ENCODE measurements at places on chromosomes 1 and 21.

DNA sequence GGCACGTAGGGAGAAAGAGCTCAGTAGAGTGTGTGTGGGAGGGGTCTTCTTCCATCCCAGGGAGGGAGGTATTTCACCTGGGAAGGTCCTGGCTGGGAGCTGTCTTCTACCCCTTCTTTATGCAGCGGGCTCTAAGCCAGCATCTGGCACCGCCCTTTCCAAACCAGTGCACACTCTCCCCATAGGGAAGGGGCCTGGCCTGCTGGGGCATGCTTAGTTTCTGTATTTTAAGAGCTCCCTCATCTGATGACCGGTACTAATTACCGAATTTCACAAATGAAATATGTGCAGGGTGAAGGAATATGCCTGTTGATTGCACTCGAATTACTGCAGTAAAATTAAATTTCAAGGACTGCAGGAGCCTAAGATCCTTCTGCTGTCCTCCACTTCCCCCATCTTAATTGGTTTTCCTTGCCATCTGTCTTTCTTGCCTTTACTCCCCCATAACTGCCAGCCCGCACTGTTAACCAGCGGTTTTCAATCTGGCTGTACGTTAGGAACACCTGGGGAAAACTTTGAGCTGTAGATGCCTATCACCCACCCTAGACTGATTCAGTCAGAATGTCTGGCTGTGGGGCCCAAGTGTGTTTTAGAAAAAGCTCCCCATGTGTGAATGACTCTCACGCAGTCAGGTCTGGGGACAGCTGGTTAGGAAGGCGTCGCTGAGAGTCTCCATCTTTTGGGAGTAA lies 20.1 kb downstream of the GALNT2 start:
- DNase-seq = no peak

DNA sequence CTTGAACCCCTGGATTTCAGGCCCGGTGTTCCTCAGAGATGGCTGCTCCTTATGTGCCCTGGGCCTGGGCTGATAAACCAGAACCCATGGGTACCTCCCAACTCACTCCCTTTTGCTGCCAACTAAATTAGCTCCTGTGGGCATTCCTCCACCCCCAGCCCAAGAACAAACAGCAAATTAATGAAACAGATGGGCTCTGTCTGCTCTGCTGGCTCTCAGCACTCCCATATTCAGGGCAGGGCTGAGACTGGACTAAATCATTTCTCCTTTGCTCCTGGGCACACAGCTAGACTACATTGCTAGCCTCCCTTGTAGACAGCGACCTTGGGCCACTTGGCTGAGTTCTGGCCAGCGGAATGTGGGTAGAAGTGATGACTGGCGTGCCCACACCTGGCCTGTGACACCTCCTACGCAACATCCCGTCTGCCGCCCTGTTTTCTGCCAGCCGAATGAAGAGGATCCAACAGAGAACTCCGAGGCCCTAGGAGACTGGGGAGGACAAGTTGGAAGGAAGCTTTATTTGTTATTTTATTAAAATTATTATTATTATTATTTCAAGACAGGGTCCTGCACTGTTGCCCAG lies 101.9 kb upstream of the DISP3 start:
- DNase-seq = no peak

DNA sequence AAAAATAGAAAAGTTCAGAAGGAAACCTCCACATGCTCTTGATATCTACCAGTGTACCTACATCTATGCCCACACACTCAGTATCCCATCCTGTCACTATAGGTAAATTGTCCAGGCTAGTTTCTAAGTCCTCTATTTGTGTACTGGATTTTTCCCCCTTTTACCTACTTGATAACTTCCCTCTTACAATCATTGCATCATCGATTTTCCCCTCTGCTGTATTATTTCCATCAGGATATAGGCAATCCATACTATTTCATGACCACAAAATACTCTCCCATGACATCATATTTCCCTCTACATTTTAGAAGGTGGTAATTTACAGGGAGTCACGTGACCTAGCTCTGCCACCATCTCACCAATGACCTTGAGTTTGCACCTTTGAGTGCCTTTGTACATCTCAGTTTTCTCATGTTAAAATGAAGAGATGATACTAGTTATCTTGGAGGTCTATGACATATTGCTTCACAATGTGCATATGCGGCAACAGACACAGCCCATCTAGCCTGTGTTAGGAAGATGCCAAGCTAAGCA lies 88.2 kb downstream of the GDAP2 start:
- no peak for DNase-seq

DNA sequence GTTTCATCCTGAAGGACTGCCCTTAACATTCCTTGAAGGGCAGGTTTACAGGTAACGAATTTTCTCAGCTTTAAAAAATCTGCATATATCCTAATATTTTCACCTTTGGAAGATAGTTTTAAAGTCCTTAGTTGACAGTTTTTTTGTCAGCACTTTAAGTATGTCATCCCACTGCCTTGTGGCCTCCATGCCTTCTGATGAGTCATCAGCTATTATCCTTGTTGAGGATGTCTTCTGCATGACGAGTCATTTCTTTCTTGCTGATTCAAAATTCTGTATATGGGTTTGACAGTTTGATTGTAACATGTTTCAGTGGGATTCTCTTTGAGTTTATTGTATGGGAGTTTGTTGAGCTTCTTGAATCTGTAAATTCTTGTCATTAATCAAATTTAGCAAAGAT lies 500.6 kb downstream of the DISC1 start:
- no peak for DNase-seq

- DNase-seq = no peak
These were observed 502.0 kb downstream of the SMYD3 start for GRCh38 chr1:246005067-246005466.

- DNase-seq = no peak
These were observed 119.7 kb downstream of the APP start for GRCh38 chr21:26050857-26051256.

- DNase-seq = no peak
These were observed 23.0 kb downstream of the LRRC3 start for GRCh38 chr21:44478124-44478800.

DNA sequence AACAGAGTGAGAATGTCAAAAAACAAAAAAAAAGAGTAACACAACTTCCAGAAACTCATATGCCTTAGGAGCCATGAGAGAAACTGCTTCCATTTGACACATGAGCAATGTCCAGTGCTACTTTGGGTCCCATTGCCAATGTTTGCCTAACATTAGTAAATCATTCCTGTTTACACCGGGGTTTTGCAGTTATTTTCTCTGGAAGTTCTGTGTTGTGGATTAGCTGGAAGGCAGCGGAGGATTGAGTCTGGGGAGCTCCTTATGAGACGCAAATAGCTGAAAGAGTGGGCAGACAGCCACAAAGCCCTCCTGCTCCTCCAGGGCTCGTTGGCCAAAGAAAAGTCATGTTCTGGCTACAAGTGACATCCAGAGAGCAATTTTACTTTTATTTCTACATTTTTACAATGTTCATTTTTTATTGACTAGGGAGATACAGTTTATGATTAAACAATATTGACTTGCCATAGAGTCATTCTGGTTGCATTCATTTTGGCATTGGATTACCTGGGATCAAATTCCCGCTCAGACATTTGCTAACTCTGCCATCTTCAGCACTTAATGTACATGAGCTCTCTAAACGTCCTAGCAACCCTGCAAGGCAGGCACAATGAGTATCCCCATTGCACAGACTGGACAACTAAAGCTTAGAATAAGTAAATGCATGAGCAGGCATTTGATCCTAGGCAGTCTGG lies 66.4 kb upstream of the GALNT2 start:
- no peak for DNase-seq

DNA sequence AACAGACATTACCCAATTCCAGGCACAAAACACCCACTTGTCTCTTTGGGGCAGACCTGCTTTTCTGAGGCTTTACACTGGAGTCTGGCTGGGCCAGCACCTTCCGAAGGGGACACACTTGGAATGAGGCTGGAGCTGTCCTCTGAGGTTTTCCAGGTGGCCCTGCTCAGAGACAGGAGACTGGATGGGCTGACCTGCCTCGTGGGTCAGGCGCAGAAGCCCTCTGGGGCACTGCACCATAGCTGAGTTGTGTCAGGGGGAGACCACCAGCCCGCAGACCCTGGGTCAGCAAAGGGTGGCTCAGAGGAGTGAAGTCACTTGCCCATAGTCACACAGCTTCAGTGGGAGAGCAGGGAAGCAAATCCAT lies 1.8 kb downstream of the SH2D5 start:
- no peak for DNase-seq

DNA sequence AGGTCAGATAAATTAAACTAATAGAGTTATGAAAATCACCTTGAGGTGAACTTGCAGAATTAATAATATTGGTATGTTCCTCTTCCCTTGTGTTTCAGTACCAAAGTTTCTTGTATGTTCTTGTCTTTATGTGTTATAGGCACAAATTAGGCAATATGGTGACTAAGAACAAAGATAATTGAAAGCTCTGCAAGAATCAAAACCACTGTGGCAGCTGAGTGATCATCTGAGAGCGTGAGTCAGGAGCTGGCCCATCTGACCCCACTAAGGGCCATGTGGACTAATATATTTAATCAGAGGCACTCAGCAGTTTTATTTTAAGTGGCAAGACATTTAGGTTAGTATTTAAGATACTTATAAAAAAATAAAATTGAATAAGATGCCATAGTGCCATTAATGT lies 12.8 kb upstream of the CASQ2 start:
- no peak for DNase-seq

DNA sequence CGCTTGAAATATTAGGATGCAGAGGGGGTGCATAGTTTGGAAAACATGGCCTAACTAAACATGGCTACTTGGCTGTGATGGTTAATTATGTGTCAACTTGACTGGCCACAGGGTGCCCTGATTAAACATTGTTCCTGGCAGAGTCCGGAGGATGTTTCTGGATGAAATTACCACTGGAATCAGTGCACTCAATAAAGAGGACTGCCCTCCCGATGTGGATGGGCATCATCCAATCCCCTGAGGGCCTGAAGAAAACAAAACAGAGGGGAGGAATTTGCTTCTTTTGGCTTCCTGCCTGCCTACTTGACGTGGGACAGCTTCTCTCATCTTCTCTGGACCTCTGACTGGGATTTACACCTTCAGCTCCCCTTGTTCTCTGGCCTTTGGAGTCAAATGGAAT lies 79.1 kb upstream of the KCNE2 start:
- DNase-seq = no peak

DNA sequence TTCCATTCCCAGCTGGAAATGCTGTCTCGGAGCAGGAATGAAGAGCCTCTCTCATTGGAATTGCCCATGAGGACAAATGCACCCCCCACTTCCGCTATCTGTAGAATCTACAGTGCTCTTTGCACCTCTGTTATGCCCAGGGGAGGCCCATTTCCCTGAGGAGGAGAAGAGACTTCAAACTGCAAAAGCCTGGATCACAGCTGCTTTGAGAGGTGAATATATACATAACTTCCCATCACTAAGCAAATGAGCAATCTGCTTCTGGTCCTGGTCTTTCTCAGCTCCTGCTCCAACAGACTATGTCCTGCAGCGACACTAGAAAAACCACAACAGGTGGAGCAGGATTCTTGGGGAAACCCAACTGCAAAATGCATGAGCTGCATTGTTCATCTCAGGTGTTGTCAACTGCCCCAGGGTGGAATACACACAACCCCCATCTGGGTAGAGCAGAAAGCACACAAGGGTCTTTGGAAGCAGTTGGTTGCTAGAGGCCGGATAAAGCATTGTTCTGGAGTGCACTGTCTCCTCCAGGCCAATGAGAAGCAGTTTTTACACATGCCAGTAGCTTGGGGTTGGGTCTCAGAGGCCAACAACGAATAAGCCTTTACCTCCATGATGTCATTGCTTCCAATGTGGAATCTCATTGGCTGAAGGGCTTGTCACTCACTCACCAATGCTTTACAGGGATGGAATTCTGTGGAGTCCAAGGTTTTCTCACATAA lies 67.7 kb upstream of the RAB4A start:
- no peak for DNase-seq

- DNase-seq = peak; percentile 82
These were observed 8.6 kb downstream of the ACOT7 start for GRCh38 chr1:6384962-6385361.

GRCh38 chr1:71577451-71578131 lies 496.8 kb upstream of the ZRANB2 start:
- DNase-seq = no peak

DNA sequence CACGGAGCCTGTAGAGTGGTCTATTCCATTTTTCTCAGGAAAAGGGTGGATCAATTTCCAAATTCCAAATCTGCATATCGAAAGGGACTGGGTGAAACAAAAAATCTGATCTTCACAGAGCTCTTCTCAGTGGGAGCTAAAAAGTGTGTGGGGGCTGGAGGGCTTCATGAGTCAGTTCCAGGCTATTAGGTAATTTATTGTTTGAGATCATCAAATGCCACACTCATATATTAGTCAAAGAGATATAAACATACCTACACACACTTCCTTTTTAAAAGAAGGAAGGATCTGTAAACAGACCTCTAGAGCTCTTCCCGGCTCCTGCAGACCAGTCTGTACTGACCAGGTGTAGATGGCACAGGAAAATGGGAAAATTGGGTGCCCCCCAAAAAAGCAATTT lies 175.4 kb downstream of the ZBTB18 start:
- no peak for DNase-seq

GRCh38 chr21:41254090-41254700 lies 62.4 kb upstream of the FAM3B start:
- no peak for DNase-seq

GRCh38 chr1:163668472-163668871 lies 346.7 kb downstream of the NUF2 start:
- no peak for DNase-seq

GRCh38 chr1:207917080-207917479 lies 6.2 kb upstream of the CD34 start:
- DNase-seq = no peak

- no peak for DNase-seq
These were observed 5.9 kb downstream of the PKLR start for GRCh38 chr1:155295183-155295941.

DNA sequence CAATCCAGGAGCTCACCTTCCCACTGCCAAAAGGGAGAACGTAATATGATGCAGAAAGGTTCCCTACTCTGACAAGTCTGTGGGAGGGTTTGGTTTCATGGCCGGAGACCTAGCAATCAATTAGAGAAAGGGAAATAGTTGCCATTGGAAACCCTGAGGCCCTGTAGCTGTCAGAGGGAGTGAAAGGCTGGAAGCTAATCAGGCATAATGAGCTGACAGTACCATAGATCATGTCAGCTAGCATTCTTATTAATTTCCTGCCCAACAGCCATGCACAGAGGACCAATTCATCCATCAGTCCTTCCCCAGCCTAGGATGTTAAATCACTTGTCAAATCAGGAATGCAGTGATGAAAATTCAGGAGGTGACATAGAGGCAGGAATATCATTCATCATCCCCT lies 527.3 kb downstream of the PLPP3 start:
- DNase-seq = no peak

- no peak for DNase-seq
These were observed 264.9 kb downstream of the LTN1 start for GRCh38 chr21:28727809-28728208.

DNA sequence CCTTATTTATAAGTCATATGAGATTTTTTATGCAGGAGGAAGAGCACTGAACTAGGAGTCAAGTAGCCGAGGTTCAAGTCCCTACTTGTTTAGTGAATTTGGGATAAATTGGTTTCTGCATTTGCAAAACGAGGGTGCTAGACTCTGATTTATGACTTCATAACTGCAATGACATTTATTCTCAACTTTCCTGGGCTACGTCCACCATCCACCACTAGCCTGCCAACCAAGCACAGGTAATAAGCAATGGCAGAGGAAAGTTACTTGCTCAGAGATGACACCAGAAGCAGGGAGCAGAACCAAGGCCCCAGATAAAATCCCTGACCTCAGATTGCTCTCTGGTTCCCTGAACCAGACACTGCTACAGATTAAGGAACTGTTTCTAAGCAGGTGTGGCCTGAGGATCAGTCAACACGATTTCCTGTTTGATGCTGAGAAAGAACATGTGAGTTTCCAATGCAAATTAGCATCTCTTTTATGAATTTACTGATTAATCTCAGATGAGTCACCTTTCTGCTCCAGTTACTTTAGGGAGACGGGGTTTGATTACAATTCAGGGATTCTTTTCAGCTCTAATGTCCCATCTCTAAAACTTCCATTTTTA lies 52.7 kb downstream of the PLPP3 start:
- DNase-seq = no peak
